Stimulated activated naive CD8-positive, alpha-beta T cell treated with anti-CD3 and anti-CD28 coated beads, Interleukin-15, amount 100 ng/mL, for 72 hours (primary cell): ENCODE measurements at places on chromosomes 16 and 17.

GRCh38 chr17:40356990-40357881 is 7.3 kb downstream of the GJD3 start:
- no peak for DNase-seq

- DNase-seq, result no peak
Observed at GRCh38 chr17:6126768-6127167, 56.6 kb downstream of the WSCD1 start.

GRCh38 chr17:65185668-65186382 is 48.7 kb downstream of the RGS9 start:
- DNase-seq, result no peak

GRCh38 chr16:7583396-7583795 is 250.8 kb downstream of the RBFOX1 start:
- DNase-seq, result no peak

- DNase-seq, result no peak
Observed at GRCh38 chr16:314351-314750, 31.4 kb downstream of the PDIA2 start.

DNA sequence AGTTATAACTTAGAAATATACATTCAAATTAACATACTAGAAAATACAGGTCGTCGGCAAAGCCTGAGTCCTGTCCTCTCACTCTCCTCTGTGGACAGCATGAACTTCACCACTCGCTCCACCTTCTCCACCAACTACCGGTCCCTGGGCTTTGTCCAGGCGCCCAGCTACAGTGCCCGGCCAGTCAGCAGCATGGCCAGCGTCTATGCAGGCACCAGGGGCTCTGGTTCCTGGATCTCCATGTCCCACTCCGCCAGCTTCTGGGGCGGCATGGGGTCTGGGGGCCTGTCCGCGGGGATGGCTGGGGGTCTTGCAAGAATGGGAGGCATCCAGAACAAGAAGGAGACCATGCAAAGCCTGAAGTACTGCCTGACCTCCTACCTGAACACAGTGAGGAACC is 319.4 kb downstream of the ZFHX3 start:
- DNase-seq, result no peak

- no peak for DNase-seq
Observed at GRCh38 chr17:73647772-73648542, 3.7 kb upstream of the SDK2 start.

- no peak for DNase-seq
Observed at GRCh38 chr16:58021661-58022551, 3.6 kb upstream of the MMP15 start.
